GM13976 (cell line): ENCODE measurements at places on chromosomes 5 and 9.
A peak's percentile ranks its signal among the peaks of the same experiment; 100 is the strongest.

GRCh38 chr5:140324617-140325241, 21.7 kb downstream of the HBEGF start:
- no peak for DNase-seq

DNA sequence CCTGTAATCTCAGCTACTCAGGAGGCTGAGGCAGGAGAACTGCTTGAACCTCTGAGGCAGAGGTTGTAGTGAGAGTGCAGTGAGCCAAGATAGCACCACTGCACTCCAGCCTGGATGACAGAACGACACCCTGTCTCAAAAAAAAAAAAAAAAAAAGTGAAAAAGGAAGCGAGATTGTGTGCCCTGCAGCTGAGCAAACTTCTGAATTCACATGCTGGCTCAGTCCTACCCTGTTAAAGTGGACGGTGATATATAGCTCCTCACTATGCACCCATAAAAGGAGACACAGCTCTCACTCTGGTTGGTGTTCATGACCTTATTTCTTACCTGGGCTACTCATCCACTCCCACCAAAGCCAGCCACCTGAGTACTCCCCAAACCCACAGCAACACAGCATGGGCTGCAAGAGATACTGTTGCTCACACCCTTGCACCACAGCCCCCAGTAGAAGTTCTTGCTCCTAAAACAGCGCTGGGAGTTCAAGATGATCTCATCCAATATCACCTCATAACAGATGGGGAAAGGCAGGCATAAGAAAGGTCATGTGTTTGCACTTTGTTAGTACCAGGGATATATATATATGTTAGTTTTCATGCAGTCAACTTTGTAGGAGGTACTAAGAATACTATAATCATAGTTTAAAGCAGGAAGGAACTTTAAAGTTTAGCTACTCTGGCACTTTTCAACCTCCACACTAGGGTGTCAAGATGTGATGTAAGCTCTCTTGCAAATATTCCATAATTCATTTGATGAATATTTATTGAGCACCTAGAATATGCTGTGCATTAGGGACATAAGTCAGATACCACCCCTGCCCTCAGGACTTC, 4.0 kb downstream of the TTLL11 start:
- no peak for DNase-seq

- peak; percentile 64 for DNase-seq
These were observed 3.4 kb upstream of the F12 start for GRCh38 chr5:177412603-177413233.

DNA sequence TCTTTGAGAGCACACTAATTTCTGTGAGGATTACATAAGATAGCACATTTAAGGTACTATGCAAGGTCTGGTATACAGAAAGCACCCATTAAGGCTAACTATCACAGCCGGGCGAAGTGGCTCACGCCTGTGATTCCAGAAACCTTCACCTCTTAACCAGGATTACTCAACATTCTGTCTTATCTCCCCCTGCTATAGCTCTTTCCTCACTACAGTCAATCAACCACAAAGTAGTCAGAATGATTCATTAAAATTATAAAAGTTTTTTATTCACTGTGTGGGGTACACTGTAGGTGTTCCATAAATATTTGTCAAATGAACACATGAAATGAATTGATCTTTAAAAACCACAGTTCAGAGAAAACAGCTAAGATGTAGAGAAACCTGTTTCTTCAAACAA, 48.7 kb downstream of the CHD1 start:
- no peak for DNase-seq

GRCh38 chr5:133393776-133394476, 218.4 kb downstream of the FSTL4 start:
- no peak for DNase-seq

GRCh38 chr9:21155501-21155900, 11.0 kb downstream of the IFNA21 start:
- no peak for DNase-seq

GRCh38 chr9:35972093-35972492, 14.1 kb upstream of the OR2S2 start:
- no peak for DNase-seq

DNA sequence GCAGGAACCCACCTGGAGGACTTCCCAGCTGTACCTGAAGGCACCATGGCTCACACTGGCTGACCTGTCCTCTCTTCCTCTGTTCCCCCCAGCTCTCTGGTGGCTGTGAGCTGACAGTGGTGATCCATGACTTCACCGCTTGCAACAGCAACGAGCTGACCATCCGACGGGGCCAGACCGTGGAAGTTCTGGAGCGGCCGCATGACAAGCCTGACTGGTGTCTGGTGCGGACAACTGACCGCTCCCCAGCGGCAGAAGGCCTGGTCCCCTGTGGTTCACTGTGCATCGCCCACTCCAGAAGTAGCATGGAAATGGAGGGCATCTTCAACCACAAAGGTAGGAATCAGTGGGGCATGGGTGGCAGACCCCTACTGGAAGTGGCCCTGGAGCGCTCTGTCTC, 161.9 kb upstream of the OTULINL start:
- no peak for DNase-seq

- no peak for DNase-seq
These were observed 601.1 kb downstream of the TLR4 start for GRCh38 chr9:118305331-118305730.

- no peak for DNase-seq
These were observed 86.9 kb upstream of the MAP1B start for GRCh38 chr5:72020161-72020983.

DNA sequence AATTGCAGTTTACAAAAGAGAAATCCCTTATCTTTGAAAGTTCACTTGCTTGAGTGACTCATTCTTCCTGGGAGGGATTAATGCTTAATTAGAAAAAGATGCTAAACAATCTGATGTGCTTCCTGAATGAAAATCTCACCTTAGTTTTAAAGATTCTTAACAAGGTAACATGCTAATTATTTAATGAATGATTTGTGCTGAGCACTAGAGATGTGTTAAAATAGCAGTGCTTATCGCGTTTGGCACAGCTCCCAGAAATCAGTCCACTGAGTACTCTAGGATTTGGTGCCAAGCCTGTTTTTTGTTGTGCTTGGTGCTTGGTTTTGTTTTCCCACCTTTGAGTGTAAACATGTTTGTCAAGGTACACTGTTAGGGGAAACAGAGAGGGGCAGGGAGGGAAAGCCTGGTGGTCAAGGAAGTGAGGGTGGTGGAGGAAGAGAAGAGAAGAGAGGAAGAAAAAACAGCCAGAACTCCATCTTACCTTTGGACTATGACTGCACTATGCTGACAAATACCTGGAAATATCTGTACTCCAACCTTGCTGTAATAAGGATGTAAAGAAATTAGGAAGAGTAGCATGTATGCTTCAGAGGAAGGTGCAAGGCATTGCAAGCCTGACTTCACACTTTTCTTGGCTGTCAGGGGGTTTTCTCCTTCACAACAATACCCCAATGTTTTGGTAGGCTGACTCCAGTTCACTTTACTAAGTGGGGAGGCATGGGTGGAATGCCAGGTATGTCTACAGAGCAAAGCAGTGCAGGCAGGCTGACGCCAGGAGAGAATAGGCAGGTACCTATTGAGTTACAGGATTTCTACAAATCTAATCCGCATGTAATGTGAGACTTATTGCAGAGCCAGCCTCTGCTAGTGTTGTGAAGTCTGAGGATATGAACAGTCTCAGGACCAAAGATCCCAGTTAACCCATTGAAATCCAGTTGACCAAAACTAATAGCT, 157.2 kb upstream of the ISL1 start:
- no peak for DNase-seq

GRCh38 chr5:27080147-27080546, 41.8 kb upstream of the CDH9 start:
- DNase-seq = no peak

DNA sequence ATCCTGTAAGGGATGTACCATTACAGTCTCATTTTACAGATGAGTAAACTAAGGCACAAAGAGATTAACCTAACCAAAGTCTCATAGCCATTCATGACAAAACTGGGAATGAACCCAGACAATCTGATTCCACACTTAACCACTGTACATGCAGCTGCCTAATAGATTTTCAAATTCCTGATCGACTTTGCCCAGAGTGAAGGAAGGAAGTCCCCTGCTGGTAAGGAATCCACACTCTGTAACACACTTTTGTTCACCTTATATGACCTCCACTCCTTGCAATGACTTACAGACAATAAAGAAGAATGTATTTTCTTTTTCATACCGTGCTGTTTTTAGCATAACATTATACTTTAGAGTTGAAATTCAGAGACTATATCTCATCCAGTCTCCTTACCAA, 31.3 kb upstream of the PLPP6 start:
- no peak for DNase-seq

DNA sequence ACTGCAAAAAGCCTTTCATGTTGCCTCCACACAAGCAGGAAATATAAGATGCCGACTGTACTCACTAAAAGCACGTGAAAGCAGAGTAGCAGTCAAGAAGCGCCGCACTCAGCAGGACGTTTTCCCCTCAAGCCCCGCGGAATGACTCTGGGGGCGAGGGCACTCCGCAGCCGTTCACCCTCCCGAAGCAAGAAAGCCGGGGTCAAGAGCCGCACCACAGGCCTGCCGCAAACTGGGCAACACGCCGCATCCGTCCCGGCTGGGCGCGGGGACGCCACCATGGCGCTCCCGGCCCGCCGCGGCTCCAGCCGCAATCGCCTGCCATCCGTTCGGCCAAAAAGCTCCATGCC, 364 bp downstream of the RPS6 start:
- DNase-seq = peak; percentile 34

DNA sequence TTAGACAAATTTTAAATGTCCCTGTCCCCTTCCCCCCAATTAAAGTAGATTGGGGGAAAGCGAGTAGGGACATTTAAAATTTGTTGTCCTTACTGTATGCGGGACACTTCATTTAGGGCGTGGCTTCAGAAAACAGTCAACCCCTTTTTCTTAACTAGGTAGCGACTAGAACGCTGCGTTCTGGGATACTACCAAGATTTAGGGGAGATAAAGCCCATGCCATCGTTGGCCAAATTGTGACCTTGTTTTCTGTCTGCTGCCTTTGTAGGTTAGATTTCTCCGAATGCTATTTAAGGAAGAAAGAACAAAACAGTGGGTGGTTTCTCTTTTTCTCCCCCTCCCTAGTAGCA, 1.2 kb downstream of the CKS2 start:
- no peak for DNase-seq

DNA sequence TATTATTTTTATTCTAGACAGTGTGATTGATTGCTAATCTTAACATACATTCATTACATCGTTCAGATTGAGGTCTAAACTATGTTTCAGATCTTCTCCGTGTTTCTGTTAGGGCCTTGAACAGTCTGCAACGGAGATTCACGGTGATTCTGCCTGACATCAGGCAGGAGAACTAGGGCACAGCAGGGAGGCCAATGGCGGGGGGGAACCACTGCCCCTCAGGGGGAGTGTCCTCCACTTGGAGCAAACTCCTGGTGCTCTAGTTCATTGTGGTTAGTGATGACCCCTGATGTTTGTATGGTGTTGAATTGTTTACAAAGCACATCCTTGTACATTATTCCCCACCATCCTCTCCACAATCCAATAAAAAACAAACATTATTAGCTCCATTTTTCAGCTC, 173.5 kb downstream of the ZNF608 start:
- no peak for DNase-seq

DNA sequence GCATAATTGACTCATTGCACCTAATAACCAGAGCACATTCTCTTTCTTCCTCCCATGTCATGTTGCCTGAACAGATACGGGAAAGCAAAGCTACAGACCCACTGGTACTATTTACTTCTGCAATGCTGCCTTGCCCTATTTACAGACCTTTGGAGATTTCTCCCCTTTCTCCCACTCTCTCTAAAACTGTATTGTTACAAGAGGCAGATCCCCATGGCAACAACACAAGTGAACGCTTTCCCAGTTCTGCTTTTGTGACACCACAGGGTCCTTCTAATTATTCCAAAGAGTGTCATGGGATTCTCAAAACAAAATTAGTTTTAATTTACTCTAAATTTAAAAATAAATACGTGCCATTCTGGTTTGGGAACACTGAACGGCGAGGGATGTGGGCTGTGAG, 104.7 kb downstream of the KCTD16 start:
- DNase-seq = no peak

DNA sequence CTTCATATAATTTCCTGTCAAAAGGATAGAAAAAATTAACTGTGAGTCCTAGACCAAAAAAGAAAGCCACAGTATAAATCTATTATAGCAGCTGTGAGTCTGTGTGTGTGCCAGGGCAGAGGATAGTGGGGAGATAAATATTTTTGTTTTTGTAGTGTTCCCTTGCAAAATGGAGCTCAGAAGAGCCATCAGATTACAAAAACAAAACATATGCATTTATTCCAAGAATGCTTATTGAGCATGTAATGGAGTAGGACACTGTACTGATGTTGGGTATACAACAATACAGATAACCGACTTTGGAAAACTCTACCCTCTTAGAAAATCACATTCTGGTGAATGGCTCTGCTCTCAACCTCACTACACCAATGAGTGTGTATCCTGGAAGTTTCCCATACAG, 111.0 kb downstream of the DMAC1 start:
- DNase-seq = no peak

DNA sequence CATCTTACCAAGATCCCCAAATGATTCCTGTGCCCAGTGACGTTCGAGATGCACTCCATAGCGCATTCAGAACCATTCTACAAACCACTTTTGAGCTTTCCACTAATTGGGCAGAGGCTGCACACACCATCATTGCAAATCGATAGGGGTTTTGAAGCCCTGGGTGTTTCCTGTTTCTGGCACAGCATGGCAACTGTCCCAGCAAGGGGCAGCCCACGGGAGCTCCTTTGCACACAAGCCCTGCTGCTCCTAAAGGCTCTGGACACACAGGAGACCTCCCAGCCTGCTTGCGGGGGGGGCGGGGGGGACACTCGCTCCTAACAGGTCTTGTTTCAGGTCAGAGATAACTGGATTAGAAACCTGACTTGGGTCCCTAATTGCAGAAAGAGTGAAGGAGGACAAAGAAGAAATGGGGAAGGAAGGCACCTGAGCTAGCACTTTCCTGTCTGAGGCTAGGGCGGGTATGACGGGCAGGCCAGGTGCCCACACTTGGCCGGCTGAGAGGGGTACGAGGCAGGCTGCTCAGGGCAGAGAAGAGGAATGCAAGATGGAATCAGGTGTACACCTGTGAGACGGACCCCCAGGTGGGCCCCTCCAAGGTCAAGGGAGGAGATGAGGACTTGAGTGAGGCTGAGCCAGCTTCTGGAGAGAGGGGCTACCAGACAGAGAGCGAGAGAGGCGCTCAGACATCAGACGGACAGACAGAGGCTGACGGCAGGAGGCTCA, 820 bp downstream of the FBP1 start:
- DNase-seq = no peak
